ENCODE measurements at places on chromosomes 11 and 22.

- no peak for DNase-seq
Measured at GRCh38 chr11:6621711-6622211, 2.5 kb upstream of the TPP1 start.

DNA sequence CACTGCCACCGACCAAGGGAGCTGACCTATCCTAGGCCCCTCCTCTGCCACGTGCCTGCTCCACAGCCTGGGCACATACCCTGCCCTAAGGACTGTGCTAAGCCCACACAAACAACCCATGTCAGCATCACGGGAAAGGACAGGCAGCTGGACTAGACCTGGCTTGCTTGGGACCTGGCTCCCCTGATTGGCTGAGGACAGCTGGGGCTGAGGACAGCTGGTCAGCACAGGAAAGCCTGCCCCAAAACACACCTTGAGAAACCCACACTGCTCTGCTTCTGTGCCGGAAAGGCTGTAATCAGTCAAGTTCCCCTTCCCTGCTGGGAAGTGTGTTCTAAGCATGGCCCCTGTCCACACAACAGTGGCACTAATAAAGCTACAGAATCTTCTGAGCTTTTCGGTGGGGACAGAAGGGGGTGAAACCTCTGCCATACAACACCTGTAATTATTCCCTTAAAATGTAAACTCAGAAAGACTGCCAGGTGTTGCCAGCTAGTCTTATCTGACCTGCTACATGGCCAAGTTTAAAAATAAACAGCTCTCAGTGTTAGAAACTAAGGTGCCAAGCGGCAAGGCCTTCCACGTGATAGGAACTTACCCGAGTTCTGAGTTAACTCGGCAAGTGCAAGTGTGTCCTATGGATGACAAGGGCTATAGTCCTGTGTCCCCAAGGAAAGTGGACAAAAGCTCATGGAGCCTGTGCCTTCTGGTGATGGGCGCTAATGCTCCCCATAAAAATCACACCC lies 35.7 kb upstream of the ARFGAP3 start:
- DNase-seq = no peak

- DNase-seq = no peak
Measured at GRCh38 chr11:122096272-122097112, 19.5 kb downstream of the BLID start.

DNA sequence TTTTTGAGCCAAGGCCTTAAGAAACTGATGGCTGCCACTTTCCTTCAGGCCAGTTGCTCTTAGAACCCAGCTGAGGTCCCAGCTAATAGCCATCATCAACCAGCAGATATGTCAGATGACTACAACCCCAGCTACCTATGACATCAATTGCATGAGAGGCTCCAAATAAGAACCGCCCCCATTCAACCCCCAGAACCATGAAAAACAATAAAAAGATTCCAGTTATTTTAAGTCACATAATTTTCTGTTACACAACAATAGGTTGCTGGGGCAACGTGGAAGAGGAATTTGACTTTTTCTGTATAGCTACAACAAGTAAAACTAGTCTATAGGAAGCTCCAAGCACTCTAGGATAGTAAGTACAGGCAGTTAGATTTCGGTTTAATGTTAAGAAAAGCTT lies 216.3 kb upstream of the MTNR1B start:
- DNase-seq = no peak

DNA sequence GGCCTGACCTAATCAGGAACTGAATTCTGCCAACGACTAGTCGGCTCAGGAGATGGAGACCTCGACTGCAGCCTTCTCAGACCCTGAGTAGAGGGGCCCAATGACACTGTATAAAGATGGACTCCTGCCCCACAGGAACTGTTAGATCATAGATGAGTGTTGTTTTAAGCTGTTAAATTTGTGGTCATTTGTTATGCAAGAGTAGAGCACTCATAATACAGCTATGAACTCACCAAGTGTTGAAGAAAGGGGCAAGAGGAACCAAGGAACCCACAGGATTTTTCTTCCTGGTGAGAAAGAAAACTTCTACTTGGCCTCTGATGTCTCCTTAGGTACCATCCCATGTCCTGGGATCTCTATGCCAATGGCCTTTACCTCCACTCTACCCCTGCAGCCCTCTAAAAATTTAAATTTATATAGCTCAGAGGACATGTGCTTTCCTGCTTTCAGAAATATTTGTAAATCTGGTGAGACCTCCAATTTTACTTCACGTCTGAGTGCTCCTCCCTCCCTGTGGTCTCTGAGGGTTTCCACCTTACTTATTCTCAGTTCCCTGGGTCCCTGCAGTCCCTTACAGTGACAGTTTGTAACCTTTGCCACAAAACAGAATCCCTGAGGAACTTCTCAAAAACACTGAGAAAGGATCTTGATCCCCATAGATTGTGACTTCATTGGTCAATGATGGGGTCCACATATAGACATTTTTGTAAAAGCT lies 256.3 kb upstream of the ARHGAP20 start:
- DNase-seq = no peak

GRCh38 chr11:131664816-131665215 lies 294.4 kb downstream of the NTM start:
- DNase-seq = no peak

- DNase-seq = no peak
Measured at GRCh38 chr11:78469896-78470295, 52.3 kb upstream of the GAB2 start.

Measured in activated T-helper 1 cell treated with Interleukin-2 at 50 U/mL for 16 hours (primary cell).